GM23338 (cell line): ENCODE measurements at places on chromosomes 4 and X. TPM values are rescaled to one million over a fixed set of nuclear protein-coding genes. Genes with fewer than 3 reads are reported as not detected.

GRCh38 chrX:153819384-153820040 lies 10.8 kb downstream of the PDZD4 start:
- DNase-seq, result no peak

DNA sequence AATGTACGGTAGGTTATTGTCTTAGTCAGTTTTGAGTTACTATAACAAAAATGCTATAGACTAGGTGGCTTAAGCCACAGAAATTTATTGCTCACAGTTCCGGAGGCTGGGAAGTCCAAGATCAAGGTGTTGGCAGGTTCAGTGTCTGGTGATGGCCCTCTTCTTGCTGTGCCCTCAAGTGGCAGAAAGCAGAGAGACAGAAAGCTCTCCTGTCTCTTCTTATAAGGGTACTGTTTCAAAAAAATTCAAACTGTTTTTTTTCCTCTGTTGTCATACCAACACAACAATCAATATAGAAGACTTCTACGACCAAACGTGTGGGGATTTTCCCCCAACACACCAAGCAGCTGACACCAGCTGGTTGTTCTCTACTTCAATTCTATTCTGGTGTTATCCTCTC lies 53.4 kb downstream of the ADGRG4 start:
- DNase-seq, result no peak

GRCh38 chr4:148764720-148765119 lies 322.5 kb upstream of the NR3C2 start:
- DNase-seq, result no peak

DNA sequence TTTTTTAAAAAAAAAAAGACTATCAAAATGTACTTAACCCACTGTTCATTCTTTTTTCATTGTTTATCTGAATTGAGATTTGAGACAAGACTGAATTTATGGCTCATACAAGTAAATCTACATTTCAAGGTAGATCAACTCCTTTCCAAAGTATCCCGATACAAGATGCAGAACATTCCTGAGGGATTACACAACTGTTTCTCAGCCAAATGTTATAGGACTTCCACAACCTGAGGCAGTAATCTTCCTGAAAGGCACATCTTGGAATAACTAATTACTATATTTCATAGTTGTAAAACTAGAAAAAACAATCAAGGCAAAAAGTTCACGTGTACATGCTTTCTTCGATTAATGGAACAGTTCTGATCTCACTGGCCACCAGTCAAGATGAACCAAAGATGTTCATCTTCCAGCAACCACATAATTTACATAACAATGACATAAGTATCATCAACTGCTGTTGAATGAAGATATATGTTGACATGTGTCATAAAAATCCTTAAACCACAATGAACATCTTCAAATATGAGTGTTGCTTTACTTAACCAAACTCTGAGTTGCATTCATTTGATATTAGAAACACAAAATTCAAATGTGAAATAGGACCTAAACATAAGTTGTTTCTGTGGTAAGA lies 225.2 kb upstream of the DKK2 start:
- DNase-seq, result no peak

GRCh38 chr4:77158487-77158861 lies 1.5 kb downstream of the CCNG2 start:
- no peak for DNase-seq

DNA sequence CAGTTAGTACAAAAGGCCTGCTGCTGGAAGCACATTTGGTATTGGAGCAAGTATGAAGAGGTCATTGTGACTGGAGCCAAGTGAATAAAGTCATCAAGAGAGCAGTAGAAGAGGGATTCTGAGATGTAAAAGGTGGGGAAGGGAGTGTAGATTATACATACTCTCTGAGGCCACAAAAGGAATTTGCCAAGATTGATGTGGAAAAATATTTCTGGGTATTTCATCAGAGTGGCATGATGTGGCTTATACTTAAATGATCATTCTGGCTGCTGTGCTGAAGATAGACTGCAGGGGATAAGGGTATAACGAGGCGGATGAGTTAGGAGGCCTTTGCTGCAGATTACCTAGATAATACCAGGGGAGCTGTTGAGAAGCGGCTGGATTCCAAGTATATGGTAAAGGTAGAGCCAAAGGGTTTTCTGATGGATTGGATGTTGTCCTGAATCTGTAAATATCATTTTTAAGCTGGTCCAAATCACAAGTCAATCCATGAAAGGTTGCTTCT lies 231.8 kb upstream of the AGA start:
- DNase-seq, result peak; percentile 10

DNA sequence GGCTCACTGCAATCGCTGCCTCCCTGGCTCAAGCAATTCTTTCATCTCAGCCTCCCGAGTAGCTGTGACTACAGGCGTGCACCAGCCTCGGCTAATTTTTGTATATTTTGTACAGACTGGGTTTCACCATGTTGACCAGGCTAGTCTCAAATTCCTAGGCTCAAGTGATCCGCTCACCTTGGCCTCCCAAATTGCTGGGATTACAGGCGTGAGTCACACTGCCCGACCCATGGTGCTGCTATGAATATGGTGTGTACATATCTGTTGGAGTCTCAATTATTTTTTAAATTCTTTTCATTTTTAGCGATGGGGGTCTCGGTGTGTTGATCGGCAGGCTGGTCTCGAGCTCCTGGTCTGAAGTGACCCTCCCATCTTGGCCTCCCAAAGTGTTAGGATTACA lies 78.0 kb upstream of the PRKX start:
- no peak for DNase-seq

GRCh38 chrX:130085551-130086446 lies 24.5 kb downstream of the ELF4 start:
- no peak for DNase-seq

TSPAN7 gene
- total RNA-seq, result 5.9 and 7.2 TPM in 2 replicates

UGT2B11 gene
- total RNA-seq, result not detected in 2 replicates

CRLF2 gene
- not detected in 2 replicates for total RNA-seq

LEF1 gene
- 0.23 and 0.73 TPM in 2 replicates for total RNA-seq

NEIL3 gene
- total RNA-seq, result 14.8 and 15.4 TPM in 2 replicates
